T47D (cell line): ENCODE measurements at places on chromosomes 6 and 20.
A peak's percentile ranks its signal among the peaks of the same experiment; 100 is the strongest.

- no peak for DNase-seq
Measured at GRCh38 chr20:61745397-61746146, 320.1 kb downstream of the TAF4 start.

DNA sequence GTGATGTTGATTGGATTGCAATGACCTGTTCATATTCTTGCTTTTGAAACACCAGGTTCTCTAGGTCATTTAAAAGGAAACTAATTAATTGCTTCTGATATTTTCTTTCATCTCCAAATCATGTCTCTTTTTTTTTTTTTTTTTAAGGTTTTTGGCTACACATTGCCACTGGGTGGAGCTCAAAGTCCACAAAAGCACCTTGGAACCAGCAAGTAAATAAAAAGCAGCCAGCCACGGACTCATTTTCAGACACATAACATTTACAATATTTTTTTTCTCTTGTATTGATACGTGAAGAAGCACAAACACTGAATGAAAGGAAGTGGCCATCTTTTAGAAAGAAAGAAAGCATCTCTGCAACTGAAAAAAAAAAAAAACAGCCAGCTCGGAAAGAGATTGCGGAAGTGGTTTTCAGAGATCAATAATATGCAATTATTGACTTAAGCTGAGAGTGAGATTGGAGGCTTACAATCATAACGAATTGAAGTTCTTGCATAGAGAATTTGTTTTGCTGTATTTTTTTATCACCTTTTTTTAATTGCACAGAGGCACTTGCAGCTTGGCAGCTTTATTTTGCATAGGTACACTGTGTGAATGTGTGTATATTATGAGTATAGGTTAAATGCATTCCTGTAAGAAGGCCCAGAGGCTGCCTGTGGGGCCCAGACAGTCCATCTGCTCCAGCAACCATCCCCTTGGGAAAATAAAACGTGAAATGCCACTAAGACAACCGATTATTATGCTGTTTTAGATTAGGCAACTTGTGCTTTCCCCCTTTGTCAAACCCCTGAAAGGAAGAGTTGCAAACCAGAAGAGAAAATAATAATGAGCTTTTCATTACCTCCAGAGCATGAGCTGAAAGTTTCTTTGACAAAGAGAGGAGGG, 28.2 kb downstream of the CGA start:
- DNase-seq, result peak; percentile 27

DNA sequence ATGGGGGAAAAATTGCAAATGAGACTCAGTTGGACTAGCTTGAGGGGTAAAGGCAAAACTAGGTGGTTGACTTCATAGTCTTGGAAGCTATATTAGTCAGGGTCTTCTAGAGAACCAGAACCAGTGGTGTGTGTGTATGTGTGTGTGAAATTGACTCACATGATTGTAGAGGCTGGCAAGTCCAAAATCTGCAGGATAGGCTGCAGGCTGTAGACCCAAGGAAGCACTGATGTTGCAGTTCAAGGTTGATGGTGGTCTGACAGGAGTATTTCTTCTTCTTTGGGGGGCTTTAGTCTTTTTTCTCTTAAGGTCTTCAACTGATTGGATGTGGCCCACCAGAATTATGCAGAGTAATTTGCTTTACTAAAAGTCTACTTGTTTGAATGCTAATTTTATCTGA, 217.4 kb downstream of the MANEA start:
- DNase-seq, result no peak

DNA sequence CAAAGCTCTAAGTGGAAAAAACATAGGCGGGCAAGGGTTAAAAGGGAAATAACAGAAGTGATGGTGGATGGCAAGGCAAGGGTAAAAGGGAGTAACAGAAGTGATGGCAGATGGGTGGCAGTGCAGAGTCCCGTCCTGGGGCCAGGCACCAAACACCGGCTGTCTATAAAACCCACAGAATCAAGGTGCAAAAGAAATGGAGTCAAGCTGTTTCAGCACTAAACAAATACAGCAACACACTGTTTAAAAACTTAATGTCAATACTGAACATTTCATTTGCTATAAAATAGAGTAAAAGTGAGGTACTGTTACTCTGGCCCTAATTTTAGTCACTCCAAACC, 87.6 kb downstream of the MAN1A1 start:
- no peak for DNase-seq

DNA sequence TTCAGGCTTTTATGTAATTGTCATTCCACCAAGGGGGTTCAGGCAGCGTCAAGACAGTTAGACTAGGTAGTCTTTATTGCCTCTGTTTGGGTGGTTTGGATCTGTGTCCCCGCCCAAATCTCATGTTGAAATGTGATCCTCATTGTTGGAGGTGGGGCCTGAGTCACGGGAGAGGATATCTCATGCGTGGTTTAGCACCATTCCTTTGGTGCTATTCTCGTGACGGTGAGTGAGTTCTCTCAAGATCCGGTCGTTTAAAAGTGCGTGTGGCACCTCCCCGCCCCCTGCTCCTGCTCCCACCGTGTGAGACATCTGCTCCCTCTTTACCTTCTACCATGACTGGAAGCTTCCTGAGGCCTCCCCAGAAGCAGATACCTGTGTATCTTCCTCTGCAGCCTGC, 51.3 kb upstream of the FOXC1 start:
- DNase-seq, result no peak

DNA sequence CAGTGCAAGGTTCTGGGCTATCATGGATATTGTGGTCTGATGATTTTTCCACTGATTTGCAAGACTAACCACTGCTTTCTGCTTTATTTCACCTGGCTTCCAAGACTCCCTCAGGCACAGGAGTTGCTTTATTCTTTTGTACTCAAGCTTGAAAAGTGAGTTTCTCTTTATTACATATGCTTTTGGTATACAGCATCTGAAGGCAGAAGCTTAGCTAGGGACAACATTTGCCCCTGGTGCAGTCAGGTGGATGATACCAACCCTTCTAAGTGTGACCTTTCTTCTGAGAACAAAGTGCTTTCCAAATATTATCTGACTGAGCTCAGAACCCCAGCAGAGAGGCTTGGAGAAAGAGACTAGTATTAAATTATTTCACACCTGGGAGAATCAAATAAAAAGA, 94.0 kb upstream of the PHACTR1 start:
- no peak for DNase-seq

GRCh38 chr6:127085181-127085580, 33.3 kb upstream of the RSPO3 start:
- no peak for DNase-seq

GRCh38 chr6:167847936-167848335, 21.2 kb downstream of the AFDN start:
- DNase-seq, result no peak

GRCh38 chr6:82072751-82073150, 174.8 kb downstream of the IBTK start:
- DNase-seq, result no peak

DNA sequence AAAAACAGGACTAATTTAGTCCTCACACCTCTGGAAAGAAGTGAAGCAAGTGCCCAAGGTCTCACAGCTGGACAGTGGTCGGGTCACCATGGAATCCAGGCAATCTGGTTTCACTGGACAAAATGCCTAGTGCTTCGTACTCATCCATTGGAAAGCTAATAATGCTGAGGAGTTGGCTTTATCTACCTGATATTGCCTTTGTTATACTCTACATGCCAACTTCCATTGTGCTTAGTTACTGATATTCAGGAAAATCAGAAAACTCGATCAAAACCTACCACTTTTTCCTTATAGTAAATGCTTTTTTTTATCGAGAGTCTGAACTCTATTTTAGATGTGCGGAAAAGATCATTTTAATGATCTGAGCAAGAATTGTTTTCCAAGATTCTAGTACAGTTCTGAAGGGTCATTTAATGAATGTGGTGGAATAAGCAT, 966 bp downstream of the CFAP206 start:
- DNase-seq, result no peak

GRCh38 chr6:6218759-6219085, 101.7 kb downstream of the F13A1 start:
- DNase-seq, result no peak

DNA sequence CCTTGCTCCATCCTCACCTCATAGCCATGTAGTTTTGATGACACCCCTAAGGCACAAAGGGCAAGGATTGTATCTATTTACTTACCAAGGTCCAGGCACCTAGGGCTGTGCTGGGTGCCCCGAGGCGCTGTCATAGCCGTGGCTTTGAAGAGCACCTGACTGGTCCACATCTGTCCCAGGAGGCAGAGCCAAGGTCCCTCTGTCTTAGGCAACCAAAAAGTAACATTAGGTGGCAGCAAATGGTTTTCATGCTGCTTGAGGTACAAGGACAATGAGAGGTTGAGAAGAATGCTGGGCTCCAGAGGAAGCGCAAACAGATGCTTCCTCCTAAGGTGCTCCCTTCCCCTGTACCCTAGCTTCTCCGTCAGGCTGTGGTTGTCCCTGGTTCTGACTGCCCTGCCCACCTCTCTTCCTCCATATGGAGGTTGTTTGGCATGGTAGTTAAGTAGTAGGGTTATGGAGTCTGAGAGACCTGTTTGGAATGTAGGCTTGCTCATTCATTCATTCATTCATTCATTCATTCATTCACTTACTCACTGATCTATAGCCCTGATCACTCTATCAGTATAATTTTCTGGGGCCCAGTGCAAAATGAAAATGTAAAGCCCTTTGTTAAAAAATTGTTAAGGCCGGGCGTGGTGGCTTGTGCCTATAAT, 3.0 kb upstream of the UQCC2 start:
- no peak for DNase-seq

DNA sequence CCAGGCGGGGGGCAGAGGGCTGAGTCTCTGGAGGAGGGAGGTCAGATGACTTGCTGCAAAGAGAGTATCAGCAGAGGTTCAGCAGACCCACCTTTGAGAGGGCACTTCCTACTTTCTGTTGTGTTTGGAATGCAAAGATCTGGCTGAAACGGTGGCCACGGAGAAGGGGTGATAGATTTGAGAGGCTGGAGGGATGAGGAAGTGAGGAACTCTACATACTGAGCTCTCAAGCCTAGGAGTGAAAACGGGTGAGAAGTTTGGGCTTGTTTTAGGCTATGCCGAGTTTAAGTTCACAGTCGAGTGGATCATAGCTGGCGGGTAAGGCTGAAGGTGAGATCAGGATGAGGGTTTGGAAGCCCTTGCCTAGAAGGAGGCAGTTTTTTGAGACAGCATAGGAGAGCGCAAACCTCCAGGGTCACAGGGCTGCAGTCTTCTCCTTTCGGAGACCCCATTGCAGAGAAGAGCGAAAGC, 477 bp upstream of the ITPA start:
- DNase-seq, result no peak

- no peak for DNase-seq
Measured at GRCh38 chr6:98957450-98957849, 9.7 kb upstream of the FBXL4 start.

DNA sequence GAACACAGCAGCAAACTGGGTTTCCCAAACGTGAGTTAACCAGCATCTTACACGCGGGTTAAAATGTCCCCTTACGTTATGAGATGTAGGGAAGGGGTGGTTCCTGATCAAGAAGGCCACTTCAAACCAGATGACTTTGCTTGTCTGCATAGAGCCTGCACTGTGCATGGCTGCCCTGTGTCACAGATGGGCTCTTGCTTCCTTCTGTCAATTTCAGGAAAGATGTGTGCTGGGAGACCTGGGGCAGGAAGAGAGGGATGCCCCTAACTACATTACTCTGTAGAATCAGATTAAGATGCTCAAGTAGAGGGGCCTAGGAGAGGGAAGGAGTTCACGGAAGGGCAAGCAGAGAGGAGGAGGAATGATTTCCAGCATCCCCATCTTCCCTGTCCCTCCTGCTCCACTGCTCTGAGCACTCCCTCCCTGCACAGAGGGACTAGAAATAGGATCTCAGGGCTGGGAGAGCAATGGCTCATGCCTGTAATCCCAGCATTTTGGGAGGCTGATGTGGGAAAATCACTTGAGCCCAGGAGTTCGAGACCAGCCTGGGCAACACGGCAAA, 63.5 kb upstream of the ZMYND8 start:
- DNase-seq, result no peak
